Kidney glomerular epithelial cell (primary cell): ENCODE measurements at places on chromosomes 1 and 21.
A peak's percentile ranks its signal among the peaks of the same experiment; 100 is the strongest.

DNA sequence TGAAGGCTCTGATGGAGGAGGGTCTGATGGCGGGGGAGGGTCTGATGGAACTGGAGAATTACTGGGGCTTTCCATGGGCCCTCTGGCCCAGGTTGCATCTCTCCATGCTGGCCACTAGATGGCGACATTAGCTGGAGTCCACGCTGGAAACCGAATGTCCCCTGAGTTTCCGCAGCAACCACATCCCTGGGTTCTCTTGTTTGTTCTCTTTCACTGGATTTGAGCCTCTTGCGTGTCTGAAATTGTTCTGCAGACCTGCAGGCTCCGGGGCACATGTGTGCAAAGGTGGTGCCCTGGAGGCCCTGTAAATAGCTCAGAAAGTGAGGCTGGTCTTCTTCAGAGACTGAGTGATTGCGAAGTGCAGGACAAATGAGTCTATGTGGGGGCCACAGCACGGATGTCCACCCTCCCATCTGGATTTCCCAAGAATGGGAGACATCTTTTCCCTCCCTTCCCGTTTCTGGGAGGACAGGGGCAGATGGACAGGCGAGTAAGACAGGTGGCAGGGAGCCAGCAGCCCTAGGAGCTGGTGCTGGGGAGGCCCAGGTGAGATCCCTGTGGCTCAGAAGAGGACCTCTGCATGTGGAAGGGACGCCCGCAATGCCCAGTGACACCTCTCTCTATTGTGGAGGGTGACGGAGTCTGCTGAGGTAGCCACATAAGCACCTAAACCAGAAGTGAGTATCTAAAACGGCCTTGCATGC lies 73.2 kb upstream of the ABCG1 start:
- peak; percentile 33 for DNase-seq

DNA sequence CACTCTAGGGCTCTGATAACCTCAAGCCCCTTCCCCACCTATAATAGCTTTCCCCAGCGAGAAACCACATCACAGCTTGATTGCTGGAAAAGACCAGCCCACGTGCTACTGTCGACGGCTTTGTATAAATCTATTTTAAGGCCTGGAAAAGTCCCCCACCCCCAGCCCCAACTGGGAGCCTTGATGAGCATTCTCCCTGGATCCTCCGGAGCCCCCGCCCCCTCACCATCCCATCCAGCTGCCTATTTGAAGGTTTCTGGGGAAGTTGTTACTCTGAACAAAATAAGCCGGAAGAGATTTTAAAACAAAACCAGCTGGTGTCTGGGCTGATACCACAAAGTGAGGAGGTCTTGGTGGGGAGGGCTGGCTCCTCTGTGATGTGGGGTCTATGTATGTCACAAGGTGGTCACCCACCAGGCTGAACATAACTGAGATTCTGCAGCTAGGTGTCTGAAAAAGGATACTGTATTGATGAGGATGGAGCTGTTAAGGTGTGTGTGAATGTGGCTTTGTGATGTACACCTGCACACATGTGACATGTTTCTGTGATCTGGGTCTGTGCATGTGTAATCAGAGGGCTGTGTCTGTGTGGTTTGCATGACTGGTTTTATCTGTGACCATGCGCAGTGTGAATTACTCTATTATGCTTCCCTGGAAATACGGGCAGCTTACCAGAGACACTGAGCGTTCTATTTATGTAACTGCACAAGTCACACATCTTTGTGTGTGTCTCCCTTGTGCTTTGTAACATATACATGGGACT lies 25.0 kb downstream of the RIMS3 start:
- DNase-seq = no peak

DNA sequence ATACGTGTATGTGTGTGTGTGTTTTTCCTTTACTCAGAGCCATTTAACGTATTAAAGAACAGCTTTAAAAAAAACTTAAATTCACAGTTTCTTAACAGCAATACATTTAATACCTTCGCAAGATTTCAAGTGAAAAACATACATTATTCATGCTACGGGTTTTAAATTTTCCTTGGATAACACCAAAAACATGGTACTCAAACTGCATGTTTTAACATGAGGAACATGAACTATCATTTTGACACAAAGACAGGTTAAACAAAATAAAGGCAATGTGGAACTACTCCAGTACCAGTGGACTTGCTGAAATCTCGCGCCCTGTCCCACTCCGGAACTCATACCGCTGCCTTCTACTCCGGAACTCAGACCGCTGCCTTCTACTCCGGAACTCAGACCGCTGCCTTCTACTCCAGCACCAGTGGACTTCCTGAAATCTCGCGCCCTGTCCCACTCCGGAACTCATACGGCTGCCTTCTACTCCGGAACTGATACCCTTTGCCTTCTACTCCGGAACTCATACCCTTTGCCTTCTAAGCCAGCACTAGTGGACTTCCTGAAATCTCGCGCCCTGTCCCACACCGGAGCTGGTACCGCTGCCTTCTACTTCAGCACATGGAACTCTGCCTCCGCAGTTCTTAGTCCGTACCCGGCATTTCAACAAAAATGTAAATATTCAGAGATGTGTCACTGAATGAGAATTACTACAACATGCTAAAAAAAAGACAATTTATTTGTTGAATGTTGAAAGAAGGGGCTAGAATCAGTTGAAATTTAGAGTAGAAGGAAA lies 148.6 kb downstream of the NCAM2 start:
- DNase-seq = no peak

DNA sequence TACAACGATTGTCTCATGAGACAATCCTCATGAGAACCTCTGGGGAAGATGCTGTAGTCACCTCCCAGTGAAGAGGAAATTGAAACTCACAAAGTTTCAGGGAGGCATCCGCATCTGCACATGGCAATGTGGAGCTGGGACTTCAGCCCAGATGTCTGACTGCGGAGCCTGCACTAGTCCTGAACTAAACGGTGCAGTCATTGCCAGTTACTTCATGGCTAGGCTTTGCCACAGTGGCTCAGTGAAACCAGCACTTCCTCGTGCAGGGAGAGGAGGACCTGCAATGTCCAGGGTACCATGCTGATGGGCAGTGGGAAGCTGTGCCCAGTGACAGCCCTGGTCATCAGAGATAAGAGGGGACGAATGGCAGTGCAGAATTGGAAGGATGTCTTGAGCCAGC lies 40.7 kb upstream of the ETS2 start:
- no peak for DNase-seq

DNA sequence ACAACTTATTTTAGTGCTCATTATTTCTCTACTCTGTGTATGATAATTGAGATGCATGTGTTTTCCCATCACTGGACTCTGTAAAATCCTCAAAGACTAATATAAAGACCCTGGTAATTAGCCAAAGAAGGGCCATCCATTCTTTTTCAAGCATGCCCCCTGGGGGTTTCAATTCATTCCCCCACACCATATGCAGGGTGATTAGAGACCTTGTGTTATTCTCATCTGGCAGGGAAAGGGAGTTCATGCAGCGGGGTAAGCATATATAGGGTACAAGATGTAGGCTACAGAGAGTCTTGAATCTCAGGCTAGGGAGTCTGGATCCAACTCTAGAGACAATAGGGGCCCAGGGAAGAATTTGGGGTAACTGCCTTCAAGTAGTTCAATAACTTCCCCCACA lies 166.5 kb downstream of the TNR start:
- DNase-seq = no peak

DNA sequence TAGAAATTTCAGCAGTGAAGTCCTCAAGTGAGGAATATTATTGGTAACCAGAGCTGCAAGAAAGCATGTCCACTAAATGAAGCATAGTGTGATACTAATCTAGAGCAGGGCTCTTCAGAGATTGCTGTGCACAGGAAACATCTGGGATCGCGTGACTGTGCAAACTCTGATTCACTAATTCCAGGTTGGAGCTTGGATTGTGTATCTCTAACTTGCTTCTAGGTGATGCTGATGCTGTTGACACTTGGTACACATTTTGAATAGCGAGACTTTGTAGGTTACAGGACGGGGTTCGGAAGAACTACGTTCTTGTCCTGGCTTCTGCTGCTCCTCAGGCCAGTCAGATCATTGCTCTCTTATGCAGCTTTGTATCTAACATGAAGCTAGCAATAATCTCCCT lies 66.5 kb downstream of the PRRX1 start:
- no peak for DNase-seq

DNA sequence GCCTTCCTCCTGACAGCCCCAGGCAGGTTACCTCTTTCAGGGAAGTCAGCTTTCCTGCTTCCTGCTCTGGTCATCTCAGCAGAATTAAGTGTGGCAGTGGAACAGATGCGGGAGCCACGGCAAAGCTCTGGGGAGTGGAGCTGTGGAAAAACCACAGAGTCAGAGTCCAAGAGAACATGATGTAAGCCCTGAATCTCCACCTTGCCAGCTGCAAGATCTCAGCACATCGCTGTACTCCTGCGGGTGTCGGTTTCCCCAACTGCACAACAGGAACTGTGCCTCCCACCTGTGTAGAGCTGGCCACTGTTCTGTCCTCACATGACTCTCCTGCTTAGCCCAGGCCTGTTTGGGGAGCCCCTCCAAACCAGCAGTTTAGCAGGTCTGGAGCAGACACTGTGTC lies 123.7 kb downstream of the MATN1 start:
- no peak for DNase-seq

GRCh38 chr1:151534662-151535278 lies 5.3 kb upstream of the TUFT1 start:
- peak; percentile 41 for DNase-seq

GRCh38 chr1:153795934-153796785 lies 21.0 kb downstream of the SLC27A3 start:
- DNase-seq = no peak

GRCh38 chr21:26374817-26375216 lies 198.3 kb downstream of the CYYR1 start:
- DNase-seq = no peak

GRCh38 chr21:31172328-31172727 lies 134.1 kb upstream of the KRTAP19-8 start:
- DNase-seq = no peak

DNA sequence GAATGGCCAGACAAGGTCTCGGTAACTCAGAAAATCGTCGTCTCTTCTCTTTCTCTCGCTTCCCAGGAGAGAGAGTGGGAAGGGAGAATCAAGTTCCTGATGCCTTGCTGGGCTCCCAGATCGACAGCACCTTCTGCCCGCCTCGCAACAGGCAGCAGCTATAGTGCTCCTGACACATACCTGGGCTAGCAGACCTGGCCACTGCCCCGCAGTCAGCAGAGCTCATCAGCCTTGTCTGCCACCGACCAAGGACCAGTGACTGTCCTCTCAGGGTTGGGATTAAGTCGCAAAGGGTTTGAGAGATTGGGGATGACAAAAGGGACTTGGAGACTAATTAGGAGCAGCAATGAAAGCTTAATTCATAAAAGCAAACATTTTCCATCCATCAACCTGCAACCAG lies 4.1 kb downstream of the RUNX3 start:
- no peak for DNase-seq

GRCh38 chr1:109805486-109806165 lies 41.9 kb upstream of the EPS8L3 start:
- DNase-seq = no peak

GRCh38 chr1:95034506-95034905 lies 38.2 kb downstream of the ALG14 start:
- peak; percentile 4 for DNase-seq

GRCh38 chr1:59523745-59524450 lies 227.0 kb downstream of the FGGY start:
- no peak for DNase-seq

DNA sequence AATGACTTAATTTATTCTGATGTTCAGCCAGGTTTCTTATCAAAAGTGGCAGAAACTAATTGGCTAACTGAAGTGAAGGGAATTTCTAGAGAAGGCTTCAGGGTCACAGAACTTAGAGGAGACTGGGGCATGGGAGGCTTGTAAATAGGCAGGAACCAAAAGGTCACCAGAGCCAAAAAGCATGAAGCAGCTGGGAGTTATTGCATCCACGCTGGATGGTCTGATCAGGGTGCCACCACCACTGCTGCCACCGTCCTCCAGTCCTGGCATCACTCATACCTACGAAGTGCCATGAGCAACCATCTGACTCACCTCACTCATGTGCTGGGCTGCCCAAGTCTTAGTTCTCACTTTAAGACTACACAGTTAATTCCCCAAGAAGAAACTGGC lies 82.5 kb upstream of the DPH5 start:
- DNase-seq = no peak

- DNase-seq = no peak
Measured at GRCh38 chr1:239757716-239758115, 334.0 kb upstream of the FMN2 start.

- DNase-seq = no peak
Measured at GRCh38 chr1:214228976-214229375, 52.0 kb upstream of the SMYD2 start.

DNA sequence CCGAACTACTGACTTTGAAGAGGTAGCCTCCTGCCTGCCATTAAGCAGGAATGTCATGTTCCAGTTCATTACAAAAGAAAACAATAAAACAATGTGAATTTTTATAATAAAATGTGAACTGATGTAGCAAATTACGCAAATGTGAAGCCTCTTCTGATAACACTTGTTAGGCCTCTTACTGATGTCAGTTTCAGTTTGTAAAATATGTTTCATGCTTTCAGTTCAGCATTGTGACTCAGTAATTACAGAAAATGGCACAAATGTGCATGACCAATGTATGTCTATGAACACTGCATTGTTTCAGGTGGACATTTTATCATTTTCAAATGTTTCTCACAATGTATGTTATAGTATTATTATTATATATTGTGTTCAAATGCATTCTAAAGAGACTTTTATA lies 159.8 kb upstream of the SGIP1 start:
- DNase-seq = peak; percentile 49

- DNase-seq = no peak
Measured at GRCh38 chr1:171929121-171929520, 87.8 kb downstream of the DNM3 start.

- DNase-seq = peak; percentile 9
Measured at GRCh38 chr21:26115305-26115704, 55.3 kb downstream of the APP start.

DNA sequence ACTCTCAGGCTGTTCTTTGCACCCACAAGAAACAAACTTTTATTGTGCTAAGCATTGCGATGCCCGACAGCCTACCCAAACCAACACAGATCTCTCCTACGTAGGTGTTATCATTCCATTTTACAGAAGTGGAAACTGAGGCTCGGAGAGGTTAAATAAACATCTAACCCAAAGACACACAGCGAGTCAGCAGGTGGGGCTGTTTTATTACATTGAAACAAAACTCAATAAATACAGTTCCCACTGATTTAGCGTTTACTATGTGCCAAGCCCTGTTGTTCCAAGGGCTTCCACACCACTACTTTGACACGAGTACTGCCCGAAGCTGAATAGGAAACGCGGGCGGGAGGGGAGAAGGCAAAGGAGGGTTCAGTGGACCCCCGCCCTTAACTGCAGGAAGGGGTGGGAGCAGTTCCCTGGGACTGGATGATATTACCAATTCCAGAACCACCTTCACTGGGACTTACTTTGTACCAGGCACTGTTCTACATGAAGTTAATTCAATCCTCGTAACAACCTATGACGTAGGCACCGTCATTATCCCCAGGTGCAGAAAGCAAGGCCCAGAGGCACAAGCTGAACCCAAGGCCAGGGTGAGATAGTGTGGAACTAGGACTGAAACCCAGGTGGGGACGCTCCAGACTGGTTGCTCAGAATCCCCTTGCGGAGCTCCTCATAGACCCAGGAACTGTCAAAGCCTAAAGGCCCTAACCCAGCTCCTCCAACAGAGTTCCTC lies 19.3 kb upstream of the ALDH4A1 start:
- DNase-seq = no peak

- no peak for DNase-seq
Measured at GRCh38 chr1:161943737-161944136, 79.9 kb downstream of the OLFML2B start.

GRCh38 chr1:150409504-150410362 lies 45.8 kb downstream of the RPRD2 start:
- no peak for DNase-seq
